Fibroblast of mammary gland (primary cell): ENCODE measurements at places on chromosomes 5 and 9.

DNA sequence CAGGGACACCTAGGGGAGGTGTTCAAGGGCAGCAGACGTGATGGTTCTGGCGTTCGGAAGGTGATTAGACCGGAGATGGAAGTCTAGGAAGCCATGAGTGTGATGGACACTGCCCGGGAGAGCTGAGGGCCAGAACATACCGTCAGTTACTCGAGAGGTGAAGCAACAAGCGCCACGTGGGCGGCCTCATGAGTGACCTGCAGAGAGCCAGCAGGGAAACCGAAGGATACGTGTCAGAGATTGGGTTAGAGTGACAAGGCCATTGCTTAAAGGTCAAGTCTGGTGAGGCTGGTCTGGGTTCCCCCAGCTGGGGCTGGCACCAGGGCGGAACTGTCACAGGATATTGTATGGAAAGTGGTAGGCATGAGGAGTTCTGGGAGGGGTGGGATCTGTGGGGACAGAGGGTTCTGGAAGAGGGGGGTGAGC, 60.0 kb downstream of the C9orf50 start:
- DNase-seq = no peak

- DNase-seq = peak; percentile 78
Measured at GRCh38 chr9:135992486-135993408, 31.6 kb upstream of the UBAC1 start.

DNA sequence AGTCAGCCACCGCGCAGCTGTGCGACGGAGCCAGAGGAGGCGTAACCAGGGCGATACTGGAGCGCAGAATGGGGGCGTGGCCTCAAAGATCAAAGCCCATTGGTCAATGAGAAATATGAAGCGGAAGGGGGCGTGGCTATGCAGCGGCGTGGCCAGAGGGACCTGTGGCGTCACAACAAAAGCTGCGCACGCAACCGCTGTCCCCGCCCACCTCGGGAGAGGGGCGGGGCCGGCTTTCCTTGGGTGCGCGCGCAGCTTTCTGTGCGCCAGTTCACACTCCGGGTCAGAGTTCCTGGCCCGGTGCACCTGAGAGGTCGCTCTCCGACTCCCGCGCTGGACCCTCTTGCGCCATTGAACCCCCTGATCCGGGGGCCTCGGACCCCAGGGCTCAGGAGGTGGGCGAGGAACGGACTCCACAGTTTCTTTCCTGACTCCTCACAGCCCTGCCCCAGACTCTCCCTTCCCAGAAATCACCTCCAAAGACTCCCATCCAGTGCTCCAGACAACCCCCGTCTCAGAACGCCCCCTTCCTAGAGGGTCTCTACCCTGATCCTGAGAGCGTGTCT, at the start of gene SWI5:
Gene SWI5 (plus strand): TSS at position 269 of the 566 bp plus-strand sequence.
- peak; percentile 99 for DNase-seq

- DNase-seq = no peak
Measured at GRCh38 chr9:120151806-120152205, 428.2 kb downstream of the CDK5RAP2 start.

- DNase-seq = peak; percentile 53
Measured at GRCh38 chr5:137735555-137736284, at the start of gene KLHL3. KLHL3 (minus strand) TSS chr5:137736089; CDS start chr5:137735646, 443 bp downstream.

- peak; percentile 91 for DNase-seq
Measured at GRCh38 chr5:132313366-132313765, 19.2 kb downstream of the SLC22A4 start.

GRCh38 chr5:82918311-82919031, 158.7 kb downstream of the TMEM167A start:
- peak; percentile 55 for DNase-seq

GRCh38 chr9:81537964-81538363, 151.4 kb downstream of the TLE1 start:
- peak; percentile 9 for DNase-seq

DNA sequence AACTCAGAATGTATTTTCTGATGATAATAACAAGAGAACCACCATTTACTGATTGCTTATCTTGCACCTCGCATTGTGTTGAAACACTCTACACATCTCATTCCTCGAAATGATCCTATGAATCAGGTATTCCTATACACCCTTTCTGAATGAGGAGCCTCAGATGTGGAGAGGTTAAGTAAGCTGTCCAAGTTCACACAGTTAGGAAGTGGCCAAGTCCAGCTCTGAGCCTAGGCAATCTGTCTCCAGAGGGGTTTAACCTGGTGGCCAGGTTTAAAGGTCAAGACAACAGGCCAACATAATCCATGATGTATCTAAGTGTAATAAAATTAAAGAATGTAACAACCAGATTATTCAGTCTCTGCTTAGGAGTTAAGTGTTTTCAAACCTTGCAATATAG, 12.9 kb downstream of the FAM169A start:
- no peak for DNase-seq

DNA sequence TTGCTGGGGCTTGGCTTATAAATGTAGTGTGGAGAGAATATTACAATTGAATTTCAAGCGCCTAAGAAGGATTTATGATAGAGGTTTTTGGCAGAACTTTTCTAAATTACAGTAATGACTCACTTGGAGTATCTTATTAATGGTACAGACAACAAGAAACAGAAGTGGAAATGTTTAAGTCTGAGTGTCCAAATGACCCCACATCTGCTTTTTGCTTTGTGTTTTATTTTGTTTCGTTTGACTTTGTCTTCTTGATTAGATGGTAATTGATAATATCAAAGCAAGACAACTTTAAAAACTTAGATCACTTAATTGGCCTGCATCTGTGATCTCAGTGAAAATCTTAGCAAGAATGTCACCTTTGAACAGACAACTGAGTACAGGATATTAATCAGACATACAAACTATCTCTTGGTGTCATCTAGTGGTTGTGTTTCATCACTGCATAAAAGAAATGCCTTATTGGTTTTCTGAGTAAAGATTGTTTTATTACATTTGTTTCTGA, 577.4 kb downstream of the ISL1 start:
- peak; percentile 4 for DNase-seq

DNA sequence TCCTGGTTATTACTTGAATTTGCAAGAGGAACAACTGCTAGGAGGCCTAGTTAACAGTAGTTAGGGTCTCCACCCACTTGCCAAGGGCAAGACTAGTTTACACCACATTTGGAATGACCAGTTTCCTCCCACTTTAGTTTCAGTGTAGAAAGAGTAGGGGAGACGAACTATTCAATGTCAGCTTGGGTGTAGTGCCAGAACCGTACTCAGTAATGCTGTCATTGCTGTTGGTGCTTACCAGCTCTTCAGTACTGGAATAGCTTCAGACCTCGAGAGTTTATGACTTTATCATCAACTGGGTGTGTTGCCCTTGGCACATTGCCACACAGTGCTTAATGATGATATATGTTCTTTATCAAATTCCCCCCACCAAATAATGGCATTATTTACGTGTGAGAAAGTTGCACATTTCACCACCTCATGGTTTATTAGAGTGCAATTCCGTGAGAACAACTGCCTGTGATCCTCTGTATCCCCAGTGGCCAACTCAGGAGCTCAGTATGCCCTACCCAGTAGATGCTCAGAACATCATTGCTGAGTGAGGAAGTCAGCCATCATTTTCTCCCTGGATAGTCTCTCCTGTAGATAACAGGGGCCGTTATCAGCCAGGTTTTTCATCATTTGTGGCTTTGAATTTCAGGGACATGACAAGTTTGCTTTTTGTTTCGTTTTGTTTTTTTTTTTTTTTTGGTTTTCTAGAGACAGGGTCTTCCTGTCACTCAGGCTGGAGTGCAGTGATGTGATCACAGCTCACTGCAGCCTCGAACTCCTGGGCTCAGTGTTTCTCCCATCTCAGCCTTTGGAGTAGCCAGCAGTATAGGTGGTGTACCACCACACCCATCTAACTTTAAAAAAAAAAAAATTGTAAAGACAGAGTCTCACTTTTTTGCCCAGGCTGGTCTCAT, 67.3 kb downstream of the DOCK8 start:
- DNase-seq = no peak
